AG20443 (cell line): ENCODE measurements at places on chromosomes 2 and 18.

DNA sequence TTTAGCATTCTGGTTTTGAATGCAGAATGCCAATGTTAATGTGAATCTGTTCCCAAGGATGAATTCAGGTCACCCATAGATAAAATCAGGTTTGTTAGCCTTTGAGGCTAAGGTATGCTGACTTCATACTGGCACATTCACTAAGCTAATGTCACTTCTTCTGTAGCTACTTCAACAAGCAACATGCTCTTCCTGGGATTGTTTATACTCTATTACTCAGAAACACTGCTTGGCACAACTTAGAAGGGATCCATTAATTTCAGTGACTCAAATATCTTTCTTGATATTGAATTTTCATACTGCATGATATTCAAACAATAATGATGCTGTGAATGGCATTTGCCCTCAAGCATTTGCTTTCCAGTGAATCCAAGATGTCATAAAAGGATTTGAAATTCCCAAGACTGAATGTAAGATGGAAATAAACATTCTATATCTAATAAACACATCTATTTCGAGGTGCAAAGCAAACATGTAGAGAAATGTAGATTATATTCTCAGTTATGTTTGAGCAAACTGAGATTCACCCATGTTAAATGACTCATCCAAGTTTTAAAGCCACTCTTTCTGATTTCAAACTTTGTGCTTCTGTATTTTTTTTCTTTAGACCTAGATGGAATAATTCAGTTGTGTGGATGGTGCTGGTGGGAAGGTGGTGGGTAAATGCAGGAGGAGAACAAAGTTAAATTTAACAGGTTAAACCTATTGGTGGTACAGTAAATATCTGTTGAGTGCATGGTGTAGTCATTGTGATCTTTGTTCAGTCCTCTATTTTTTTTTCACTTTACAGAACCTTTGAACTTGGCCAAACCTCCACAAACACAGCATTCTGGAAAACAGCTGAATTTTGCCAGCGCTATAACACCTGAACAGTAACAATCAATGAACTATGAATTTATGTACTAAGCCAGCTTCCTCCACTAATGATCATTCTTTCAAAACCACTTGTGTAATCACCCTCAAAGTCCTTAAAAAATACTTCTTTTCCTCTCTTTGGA, 162.1 kb upstream of the XIRP2 start:
- no peak for DNase-seq

- no peak for DNase-seq
Measured at GRCh38 chr2:217079165-217079564, 219.3 kb upstream of the TNP1 start.

- DNase-seq = peak; percentile 17
Measured at GRCh38 chr2:213766465-213766901, 482.2 kb downstream of the SPAG16 start.

GRCh38 chr18:31205273-31205672, 42.6 kb upstream of the DSC1 start:
- DNase-seq = no peak

DNA sequence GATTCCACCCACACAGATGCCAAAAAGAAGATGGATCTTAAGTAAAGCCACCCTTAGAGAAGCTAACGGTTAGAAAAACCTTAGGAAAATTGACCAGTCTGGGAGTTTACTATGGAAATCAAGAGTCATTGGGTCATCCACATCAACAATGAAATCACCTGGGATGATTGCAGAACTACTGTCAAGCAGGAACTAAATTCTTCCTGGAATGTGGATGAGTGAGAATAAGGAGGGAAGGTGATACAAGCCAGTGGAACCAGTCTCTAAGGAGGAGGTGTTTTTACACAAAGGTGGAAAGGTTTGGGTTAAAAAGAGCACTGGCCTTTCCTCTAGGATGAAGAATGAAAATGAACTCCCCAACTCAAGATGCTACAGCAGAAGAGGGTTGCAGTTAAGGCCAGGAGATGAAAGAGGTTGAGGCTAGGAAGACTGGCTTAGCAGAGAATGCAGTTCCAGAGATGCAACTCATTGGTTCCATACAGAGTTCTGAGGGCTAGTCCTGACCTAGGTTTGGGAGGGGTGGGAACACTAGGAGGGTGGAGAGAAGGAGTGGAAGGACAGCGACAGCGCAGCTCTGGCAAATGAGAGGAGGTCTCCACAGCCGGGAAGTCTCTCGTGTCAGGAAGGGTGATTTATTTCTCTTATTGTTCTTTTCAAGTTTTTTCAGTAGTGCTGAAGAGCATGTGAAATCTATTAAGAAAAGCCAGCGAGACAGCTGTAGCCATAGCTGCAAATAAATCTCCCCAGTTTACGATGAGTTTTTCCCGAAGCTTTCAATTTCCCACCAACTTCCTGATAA, 27.7 kb upstream of the KDM3A start:
- no peak for DNase-seq

GRCh38 chr2:115199966-115200365, 757.5 kb downstream of the DPP10 start:
- no peak for DNase-seq

DNA sequence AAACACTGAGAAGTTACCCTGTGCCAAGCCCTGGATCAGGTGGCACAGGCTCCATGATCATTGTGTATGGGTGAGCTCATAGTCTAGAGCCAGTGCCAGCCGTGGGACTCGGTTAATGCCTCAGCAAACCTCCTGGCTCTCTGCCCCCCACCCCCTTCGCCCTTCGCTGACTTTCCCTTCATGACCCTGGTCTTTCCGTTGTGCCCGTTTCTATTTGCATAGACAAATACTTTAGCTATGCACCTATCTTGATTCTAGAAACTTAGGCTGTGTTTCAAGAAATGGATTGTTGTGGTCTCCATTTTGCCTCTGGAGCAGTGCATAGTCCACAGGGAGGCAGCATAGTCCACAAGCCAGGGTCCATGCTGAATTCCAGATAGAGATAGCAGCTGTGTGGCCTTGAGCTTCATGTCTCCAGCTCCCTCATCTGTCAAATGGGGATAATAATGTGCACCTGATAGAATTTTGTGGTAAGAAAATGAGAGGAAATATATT, 44.8 kb upstream of the KDM3A start:
- peak; percentile 28 for DNase-seq
